Stimulated activated CD4-positive, alpha-beta T cell treated with anti-CD3 and anti-CD28 coated beads, TNF-alpha, amount 100 ng/mL, for 24 hours (primary cell): ENCODE measurements at places on chromosomes 4 and X.

- DNase-seq = no peak
These were observed 34.3 kb downstream of the ZNF185 start for GRCh38 chrX:152932144-152932543.

GRCh38 chr4:16329797-16330134 is 103.5 kb upstream of the TAPT1 start:
- DNase-seq = no peak

DNA sequence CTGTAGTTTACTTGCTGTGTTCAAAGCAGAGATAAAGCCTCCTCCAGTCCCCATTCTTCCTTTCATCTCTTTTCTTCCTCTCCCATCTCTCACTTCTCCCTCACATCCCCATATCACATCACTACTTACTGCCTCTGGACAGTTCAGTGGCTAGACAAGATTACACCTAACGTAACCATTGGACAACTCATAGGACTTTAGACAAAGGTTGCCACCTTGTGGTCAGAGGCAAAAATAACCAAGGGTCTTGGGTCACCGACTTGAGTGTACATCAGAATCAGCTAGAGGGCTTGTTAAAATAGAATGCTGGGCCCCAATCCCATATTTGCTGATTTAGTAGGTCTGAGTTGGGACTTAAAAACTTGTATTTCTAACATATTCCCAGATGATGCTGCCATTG is 109.3 kb upstream of the DGKK start:
- DNase-seq = no peak

GRCh38 chr4:69098470-69098869 is 2.2 kb downstream of the UGT2B7 start:
- DNase-seq = no peak

DNA sequence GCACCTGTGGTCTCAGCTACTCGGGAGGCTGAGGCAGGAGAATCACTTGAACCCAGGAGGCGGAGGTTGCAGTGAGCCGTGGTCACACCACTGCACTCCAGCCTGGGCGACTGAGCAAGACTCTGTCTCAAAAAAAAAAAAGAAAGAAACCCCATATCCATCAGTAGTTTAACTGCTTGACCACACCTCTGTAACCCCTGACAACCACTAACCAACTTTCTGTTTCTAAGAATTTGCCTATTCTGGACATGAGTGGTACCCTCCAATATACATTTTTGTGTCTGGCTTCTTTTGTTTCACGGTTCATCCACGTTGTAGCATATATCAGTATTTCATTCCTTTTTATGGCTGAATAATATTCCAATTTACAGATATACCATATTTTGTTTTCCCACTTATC is 9.1 kb downstream of the PPAT start:
- no peak for DNase-seq

- no peak for DNase-seq
These were observed 4.4 kb upstream of the PRDX4 start for GRCh38 chrX:23662853-23663252.

DNA sequence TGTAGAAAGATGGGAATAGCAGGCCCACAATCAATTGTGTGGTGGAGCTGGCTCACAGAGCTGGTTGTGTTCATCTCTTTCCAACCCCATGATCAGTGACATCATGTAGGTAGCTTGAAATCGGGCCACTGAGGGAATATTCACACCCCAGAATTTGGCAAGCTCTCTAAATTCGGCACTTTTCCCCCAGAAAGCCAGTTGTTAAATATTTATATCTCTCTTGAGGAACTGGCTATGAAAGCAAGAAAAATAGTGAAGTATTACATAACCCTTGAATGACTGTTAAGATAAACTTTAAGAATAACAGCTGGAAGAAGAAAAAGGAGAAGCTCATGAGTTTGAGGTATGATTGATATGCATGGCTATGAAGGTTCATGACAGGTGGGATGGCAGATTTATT is 38.9 kb downstream of the GPRIN3 start:
- no peak for DNase-seq
